ENCODE measurements at places on chromosomes 2 and 18.

DNA sequence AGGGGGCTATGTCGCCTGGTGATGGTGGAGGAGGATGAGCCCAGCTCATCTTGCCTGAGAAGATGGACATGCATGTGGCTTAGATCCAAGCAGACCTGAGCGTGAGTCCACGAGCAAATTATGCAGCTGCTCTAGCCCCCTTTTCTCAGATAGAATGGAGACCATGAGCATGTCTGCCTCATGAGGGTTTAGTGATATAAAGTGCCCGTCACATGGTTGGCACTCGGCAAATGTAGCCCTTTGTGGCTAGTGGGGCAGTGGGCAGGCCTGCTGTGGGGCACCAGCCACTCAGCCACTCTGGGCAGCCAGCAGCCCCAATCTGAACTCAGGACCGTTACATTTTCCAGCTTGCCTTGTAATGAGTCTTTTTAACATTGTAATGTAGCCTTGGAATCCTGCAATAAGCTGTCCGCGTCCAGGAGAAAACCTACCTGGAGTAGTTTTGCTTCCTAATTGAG, 92.1 kb upstream of the HS6ST1 start:
- no peak for DNase-seq

DNA sequence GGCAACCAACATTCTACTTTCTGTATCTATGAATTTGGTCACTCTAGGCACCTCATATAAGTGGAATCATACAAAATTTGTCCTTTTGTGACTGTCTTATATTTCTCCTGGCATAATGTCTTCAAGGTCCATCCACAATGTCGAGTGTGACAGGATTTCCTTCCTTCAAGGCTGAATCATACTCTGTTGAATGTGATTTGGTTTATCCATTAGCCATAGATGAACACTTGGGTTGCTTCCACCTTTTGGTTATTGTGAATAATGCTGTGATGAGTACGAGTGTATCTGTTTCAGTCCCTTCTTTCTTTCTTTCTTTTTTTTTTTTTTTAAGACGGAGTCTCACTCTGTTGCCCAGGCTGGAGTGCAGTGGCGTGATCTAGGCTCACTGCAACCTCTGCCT, 311.3 kb downstream of the TGIF1 start:
- no peak for DNase-seq

- DNase-seq, result no peak
Measured at GRCh38 chr2:208245746-208246145, 9.1 kb downstream of the IDH1 start.

GRCh38 chr2:32067549-32067948, 4.2 kb downstream of the SPAST start:
- DNase-seq, result no peak

- peak; percentile 84 for DNase-seq
Measured at GRCh38 chr2:46097714-46098480, 199.3 kb upstream of the EPAS1 start.

GRCh38 chr2:135163901-135164300, 111.8 kb downstream of the RAB3GAP1 start:
- no peak for DNase-seq

- no peak for DNase-seq
Measured at GRCh38 chr2:79638410-79638809, 125.6 kb downstream of the CTNNA2 start.

- peak; percentile 85 for DNase-seq
Measured at GRCh38 chr2:29606104-29607037, 315.0 kb downstream of the ALK start.

DNA sequence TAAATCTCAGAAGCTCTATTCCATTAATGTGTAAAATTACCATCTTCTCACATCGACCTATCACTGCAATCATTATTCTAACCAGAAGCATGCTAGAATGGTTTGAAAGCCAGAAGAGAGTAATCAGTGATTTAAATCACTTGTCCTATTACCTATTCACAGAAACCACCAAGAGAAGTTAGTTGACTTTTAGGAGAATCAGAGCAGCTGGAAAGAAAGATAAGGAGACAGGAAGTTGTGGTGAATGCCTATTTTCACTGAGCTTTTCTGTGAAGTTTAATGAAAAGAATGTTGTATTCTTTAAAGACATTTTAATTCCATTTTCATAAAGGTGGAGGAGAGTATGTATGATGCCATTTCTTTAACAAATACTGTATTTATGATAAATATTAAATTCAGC, 352.6 kb upstream of the CRIM1 start:
- DNase-seq, result no peak

DNA sequence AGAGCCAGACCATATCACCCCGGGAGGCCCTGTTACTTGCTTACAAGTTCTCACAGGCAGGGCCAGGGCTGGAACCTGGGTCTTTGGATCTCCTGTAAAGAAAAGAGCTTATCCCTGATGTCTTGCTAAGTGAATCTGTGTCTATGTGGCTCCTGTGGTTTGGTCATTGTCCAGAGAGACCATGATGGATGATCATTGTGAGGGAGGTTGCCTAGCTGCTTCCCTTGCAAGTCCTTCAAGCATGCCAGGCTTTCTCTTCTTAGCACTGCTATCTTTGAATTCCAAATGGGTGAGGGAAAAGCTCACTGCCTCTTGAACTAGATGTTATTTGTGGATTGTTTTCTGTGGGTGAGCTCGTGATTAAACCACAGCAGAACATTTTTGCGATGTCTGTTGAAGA, 151.6 kb downstream of the FSHR start:
- no peak for DNase-seq

- DNase-seq, result no peak
Measured at GRCh38 chr18:9526458-9526857, 51.1 kb downstream of the RALBP1 start.

- no peak for DNase-seq
Measured at GRCh38 chr2:112910219-112910618, 746 bp upstream of the IL37 start.

DNA sequence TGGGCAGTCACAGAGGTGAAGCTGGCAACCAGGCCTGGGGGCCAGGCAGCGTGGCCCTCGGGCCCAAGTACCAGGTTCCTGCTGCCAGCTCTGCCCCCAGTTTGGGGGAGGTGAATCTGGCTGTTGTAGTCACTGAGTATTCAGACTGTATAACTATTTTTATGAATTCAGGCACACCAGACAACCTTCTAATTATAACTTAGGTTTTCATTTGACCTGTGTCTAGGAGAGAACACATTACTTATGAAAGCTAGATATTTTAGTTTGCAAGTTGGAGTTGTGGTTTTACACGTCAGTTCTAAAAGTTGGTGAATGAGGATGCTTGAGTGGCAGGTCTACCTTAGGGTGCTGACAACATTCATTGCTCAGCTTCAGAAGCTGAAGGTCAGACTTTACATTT, 71.7 kb downstream of the LIMS1 start:
- DNase-seq, result no peak

DNA sequence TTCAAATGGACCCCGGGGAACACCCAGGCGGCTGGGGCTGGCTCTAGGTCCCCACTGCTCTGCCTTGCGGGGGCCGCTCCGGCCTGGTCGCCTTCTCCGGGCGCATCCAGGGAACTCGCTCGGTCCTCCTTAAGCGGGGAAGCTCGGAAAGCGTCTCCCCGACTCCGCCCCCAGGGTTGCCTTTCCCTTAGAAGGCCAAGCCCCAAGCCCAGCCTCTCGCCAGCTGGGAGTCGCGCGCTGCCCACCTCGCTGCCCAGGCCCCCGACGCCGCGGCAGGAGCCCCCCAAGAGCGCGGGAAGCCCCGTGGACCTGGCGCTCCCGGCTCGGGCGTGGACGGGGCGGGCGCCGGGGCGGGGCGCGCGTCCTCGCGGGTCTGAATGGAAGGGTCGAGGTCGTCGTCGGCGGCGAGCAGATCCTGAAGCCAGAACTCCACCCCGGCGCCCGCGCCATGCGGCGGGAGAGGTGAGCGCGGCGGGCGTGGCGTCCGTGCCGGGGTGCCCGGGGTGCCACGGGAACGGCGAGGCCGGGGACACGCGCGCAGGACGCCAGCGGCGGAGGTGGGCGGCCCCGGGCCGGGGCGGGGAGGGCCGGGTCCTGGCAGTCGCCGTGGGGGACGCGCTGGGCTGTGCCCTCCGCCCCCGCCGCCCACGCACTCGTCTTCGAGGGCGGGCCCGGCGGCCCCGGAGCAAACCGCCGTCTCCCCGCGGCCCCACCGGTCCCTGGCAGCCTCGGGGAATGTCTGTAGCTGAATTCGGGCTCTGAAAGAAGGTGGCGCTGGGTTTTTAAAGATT, at the start of gene BOK:
TSS of gene BOK (plus strand) at position 214 of the 791 bp plus-strand sequence. CDS start 739 bp downstream, outside the sequence.
- DNase-seq, result peak; percentile 92

GRCh38 chr18:49786019-49786720, 27.2 kb downstream of the ACAA2 start:
- no peak for DNase-seq

DNA sequence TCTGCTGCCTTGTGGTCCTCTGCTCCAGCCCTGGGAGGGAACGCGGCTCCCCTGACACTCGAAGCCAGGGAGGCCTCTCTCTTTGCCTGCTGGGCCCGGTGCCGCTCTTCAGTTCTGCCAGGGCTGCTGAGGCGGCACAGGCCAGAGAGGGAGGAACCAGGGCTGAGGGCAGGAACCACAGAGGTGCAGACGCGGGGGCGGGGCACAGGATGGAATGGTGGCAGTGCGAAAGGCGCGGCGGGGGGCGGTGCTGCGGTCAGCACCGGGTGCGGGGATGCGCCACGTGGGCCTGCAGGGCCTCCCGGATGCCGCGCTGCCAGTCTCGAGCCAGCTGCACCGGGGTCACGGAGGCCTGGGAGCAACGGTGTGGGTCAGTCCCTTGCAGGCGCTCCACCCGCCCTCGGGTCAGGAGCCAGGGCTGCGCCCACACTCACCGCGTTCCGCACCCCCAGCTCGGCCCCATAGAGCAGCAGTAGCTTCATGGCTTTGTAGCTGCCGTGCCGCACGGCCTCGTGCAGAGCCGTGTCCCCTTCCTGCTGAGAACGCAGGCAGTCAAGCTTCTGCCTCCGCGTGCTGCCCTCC, 4.4 kb downstream of the ANKRD23 start:
- DNase-seq, result no peak

GRCh38 chr2:144170179-144170578, 349.7 kb downstream of the ZEB2 start:
- no peak for DNase-seq

DNA sequence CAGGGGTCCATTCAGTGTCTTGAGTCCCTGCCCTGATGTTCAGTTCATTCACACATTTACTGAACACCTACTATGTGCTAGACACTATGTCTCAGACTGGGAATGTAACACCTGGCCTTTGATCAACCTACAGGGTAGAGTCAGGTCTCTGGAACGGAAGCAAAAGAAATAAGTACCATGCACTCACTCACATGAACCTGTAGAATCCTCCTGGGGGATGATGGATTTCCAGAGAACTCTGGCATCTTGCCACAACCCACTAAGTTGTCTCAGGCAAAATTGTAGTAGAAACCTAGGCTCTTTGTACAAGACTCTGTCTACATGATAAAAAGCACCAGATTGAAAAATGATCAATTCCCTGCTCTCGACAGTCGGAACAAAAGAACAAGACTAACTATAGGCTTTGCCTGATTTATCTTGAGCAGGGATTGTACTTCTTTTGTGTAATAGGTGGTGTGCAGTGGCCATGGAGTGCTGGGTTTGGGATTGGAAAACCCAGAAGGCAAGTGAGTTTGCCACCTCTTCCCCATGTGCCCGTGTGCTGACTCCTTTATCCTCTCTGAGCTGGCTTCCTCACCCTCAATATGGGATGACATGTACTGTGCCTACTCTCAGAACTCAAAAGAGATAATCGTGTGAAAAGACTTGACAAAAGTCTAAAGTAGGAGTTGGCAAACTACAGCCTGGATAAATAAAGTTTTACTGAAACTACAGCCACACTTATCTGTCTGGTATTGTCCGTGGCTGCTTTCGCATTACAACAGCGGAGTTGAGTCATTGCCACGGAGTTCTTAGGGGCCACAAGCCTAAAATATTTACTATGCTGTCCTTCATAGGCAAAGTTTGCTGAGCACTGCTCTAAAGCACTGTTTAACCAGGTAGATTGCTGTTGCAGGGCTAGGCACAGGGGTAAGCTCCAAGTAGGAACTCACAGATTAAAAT, 4.4 kb downstream of the CAPN14 start:
- DNase-seq, result no peak

DNA sequence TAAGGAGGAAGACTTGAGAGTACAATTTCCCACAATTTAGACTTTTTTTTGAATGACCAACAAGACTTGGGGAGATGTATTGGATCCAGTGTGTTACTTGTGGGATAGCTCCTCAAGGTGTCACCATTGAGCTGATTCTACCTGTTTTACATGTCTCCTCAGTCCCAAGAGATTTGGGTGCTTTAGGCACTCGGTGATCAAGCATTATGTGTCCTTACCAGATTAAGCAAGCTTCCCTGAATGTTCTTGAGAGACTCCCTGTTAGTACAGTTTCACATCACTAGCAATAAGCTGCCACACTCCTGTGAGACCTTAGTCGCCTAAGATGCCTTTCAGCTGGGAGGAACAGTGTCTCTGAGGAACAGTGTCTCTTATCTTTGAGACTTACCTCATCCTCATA, 384.3 kb upstream of the SYT4 start:
- DNase-seq, result peak; percentile 9

- DNase-seq, result no peak
Measured at GRCh38 chr2:100109986-100110613, 32.3 kb downstream of the AFF3 start.

DNA sequence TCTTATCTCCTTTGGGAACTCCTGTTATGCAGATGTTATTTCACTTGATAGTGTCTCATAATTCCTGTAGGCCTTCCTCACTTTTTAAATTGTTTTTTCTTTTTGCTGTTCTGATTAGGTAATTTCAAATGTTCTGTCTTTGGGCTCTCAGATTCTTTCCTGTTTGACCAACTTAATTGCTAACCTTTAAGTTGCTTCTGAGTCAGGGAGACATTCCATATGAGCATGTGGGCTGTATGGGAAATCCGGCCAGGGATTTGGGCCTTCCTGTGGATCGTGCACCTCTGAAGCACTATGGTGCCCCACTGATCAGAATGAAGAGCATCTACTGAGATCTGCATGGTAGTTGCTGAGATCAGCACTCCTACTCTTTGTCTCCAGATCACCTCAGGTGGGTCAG, 44.7 kb upstream of the REEP1 start:
- no peak for DNase-seq

DNA sequence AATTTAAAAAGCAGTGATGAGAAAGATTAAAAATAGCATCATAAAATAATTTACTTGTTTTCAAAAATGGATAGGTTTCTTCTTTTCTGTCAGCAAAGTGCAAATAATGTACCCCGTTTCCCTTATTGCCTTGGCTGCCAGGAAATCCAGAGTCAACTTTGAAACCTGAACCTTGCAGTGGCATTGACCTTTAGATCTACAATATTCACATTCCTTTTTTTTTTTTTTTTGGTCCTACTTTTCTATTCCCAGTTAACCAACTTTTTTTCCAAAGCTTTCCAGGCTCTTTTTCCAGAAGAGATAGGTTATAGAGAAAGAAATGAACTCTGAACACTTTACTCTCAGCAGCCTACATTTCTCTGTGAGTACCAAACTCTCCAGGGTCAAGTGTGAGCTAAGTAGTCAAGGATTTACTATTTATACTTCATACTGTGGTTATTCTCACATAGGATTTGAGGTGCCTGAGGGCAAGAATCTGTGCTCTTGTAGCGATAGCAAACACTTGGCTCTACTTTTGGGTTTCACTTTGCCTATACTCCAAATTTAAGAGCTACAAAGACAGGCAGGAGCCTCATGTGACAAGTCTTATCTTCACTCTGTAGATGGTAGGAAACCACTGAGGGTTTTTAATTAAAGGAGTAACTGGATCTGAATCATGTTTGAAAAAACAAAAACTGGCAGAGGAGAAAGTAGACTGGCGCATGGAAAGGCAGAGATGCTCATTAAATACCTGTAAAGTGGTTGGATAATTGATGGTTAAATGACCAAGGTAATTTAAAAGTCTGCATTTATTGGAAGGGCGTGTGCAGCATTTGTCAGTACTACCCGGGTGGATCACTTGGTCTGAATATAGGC, 63.2 kb upstream of the TMEM17 start:
- no peak for DNase-seq

GRCh38 chr2:8654483-8654882, 27.4 kb upstream of the ID2 start:
- no peak for DNase-seq

Data from GM03348 (cell line).